Amniotic stem cell (primary cell): ENCODE measurements at places on chromosomes 2 and 18.

GRCh38 chr2:64543008-64543697 lies 19.0 kb downstream of the AFTPH start:
- no peak for DNase-seq

- no peak for DNase-seq
These were observed 1.8 kb upstream of the SF3B6 start for GRCh38 chr2:24077879-24078278.

- DNase-seq: no peak
These were observed 155.9 kb downstream of the WDPCP start for GRCh38 chr2:63432373-63432772.

DNA sequence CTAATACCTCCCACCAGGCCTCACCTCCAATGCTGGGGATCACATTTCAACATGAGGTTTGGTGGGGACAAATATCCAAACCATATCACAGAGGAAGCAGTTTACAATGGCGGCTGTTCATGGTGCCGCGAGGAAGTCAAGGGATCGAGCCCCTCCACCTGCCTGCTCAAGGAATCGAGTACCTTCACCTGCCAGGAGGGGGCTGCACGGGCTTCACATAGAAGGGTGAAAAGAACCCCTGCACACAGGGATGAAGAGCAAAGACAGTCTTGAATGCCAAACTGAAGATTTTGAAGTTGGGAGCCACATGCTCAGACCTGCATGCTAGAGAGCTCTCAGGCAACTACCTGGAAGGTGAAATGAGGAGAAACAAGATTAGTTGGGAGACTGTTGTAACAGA lies 110.3 kb downstream of the KCNF1 start:
- DNase-seq: no peak

DNA sequence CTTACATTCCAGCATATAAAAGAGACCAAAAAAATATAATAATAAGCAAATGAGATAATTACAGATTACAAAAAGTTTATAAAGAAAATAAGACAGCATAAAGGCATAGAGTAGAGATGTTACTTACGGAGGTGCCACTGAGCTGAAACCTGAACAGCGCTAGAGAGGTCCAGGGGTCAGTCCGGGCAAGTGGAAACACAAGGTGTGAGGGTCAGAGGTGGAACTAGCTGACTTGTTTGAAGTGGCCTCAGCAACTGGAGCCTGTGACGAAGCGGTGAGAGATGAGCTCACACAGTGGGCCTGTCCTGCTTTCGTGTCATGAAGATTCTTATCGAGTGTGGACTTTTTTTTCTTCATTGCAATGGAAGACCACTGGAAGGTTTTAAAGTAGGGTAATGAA lies 288.3 kb upstream of the TANK start:
- no peak for DNase-seq

DNA sequence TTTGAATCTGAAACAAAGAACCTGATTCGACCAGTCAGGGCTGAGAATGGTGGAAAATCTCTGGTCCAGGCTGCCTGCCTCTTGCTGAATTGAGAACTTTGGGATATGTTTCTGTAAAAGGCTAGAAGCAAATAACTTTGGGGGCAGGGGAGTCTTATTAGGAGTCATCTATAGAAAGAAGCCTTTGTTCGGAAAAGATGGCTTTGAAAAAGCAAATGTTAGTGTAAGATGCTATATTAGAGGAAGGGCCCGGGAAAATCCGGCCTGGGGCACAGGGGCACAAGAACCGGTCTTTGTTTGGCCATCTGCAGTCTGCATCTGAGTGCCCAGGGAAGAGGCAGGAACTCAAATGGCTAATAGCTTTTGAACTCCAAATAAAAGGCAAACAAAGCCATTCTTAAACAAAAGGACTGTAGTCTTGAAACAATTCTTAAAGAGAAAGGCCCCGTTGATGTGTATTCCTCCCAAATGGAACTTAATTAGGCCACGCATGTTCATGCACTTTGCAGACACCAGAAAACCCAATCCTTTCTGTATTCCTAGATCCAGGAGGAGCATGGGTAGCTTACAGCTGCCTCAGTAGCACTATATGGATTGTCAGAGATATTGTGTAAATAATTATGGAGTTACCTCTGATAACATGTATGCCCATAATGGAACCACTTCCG lies 180.0 kb upstream of the ARL4C start:
- DNase-seq: no peak

DNA sequence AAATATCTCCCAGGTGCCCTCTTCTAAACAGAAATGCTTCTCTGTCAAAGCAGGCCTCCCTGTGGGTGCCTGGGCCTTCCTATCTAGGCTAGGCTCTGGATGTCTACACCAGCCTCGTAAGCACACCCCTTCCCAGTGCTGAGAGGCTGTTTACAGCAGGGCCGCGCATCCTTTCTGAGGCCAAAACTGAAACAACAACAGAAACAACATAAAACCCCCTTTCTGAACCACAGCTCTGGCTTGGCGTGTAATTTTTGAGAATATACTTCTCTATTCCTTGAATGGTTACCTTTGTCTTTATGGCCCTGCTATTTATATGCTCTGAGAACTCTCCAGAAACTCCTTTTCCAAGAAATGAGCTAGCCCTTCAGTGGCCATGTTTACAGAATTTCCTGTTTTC lies 118.4 kb downstream of the BCL2L11 start:
- DNase-seq: no peak

DNA sequence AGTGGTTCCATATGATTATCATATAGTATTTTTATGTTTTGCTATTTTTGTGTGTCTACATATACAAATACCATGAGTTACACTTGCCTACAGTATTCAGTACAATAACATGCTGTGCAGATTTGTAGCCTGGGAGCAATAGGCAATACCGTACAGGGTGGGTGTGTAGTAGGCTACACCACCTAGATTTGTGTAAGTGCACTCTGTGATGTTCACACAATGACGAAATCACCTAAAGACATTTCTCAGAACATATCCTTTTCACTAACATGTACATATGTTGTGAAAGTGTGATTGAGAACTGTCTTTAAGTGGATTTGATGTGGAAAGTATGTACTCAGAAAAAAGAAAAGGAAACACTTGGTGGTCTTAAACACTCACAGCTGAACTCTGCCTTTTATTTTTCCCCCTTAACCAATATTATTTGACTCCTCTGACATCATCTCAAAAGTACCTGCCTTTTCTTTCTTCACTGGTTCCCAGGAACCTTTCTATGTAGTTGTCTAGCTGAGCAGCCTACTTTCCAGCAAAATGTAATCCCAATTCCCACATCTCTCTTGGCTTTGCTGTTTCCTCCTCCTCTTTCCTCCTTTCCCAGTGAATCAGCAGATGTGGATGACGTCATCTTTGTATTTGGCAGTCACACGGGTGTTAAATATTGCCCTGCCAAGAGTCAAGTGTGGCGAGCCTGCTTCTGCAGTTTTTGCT lies 47.7 kb downstream of the OSBPL6 start:
- DNase-seq: peak; percentile 69

- DNase-seq: no peak
These were observed 151.3 kb upstream of the THUMPD2 start for GRCh38 chr2:39930175-39930917.

DNA sequence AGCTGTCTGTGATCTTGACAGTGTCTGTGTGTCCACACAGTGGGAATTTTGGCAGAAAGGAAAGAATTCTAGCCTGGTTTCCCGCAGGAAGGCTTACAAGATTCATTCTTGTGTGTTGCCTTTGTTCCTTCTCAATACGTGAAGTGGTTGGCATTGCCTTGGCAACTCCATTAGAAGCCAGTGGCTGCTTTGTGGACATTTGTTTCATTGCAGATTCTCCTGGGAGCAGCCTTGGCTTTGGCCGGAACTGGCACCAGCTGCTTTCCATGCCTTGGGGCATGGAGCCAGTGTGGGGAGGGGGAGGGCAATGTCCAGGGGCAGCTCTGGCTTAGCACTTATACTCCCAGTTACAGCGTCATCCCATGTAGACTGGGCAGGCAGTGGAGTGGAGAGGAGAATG lies 39.4 kb downstream of the KIF5C start:
- DNase-seq: no peak

DNA sequence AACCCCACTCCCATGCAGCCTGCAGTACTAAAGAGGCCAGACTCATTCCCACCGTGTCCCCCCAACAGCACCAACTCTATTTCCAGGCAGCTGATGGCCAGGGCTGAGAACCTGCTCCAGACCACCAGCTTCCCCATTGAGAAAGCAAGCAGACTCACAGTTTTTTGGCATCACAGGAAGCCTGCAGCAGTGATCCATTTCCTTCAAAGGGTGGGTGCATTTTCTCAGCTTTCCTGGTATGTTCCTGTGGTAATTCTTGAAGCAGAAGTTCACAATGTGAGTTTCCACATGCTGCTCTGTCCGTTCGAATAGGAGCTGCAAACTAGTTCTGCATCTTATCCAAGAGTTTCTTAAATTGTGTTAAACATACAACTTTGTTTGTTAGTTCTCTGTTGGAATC lies 1249.6 kb upstream of the FAM98A start:
- DNase-seq: no peak

GRCh38 chr2:223688094-223688835 lies 86.1 kb upstream of the SCG2 start:
- DNase-seq: no peak

DNA sequence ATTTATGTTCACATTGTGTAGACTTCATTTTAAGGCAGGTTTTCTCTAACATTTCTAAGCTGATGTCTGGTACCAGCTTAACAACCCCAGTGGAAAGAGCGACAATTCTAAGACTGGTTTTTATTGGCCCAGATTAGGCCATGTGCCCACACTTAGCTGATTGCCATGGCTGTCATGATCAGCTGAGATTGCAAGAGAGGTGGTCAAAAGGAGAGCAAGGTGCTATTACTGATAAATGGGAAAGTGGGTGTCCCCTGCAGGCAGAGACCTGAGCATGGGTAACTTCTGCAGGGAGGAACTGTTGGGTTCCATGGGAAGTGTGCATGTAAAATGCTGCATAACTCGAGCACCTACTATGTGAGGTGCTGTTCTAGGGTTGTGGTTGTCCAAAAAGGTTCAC lies 56.8 kb upstream of the MCFD2 start:
- no peak for DNase-seq

DNA sequence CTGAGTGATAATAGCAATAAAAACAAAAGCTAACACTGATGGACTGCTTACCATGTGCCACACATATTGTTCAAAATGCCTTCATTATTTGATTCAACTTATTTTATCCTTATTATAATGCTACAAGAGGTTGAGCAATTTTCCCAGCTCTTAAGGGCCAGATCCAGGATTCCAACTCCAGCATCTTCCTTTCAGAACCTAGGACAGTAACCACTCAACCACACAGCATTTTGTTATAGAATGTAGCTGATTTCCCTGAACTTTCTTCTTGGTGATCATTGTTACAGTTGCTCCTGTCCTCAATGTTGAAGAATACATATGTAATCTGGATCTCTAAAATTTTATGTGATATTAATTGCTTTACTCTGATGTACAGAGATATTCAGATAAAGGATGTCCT lies 341.7 kb downstream of the PIK3C3 start:
- DNase-seq: no peak

- no peak for DNase-seq
These were observed 22.2 kb downstream of the SOWAHC start for GRCh38 chr2:109636317-109636716.

- no peak for DNase-seq
These were observed 75.7 kb downstream of the FTCDNL1 start for GRCh38 chr2:199775267-199775666.

DNA sequence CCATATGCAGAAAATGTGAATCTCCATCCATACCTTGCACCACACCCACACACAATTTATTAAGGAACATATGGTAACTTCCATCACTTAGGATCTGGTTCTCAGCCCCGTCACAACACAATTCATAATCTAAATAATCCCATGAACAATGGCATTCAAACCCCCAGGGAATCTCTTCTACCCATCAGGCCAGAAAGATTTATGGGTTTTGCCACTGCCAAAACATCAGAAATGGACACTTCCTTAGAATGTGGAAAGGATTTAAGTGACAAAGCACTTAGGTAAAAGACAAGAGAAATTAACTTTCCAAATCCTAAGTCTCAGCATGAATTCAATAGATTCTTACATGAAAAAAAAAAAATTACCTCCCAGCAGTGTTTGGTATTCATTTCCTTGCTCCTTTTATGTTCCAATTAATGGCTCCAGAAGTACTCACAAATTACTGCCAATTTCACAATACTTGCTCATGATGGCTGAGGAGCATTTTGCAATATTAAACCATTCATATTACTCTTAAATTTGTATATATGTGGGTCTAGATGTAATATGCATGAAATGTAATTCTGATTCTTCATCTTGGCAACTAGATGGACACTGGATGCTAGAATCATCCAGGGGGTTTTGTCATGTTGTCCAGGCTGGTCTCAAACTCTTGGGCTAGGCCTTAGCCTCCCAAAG lies 56.5 kb upstream of the TMEM247 start:
- no peak for DNase-seq

GRCh38 chr18:31497836-31498573 lies at the start of gene DSG2:
Gene DSG2 (plus strand): TSS chr18:31498177. CDS start chr18:31498252, 75 bp downstream.
- DNase-seq: no peak
